ENCODE measurements at places on chromosomes 13 and 19. TPM values are rescaled to one million over a fixed set of nuclear protein-coding genes. Genes with fewer than 3 reads are reported as not detected.

- no peak for DNase-seq
Observed at GRCh38 chr13:109649713-109650112, 136.7 kb downstream of the IRS2 start.

- no peak for DNase-seq
Observed at GRCh38 chr13:107238262-107238981, 670.5 kb upstream of the ARGLU1 start.

GRCh38 chr13:53311561-53311960 is 282.9 kb downstream of the OLFM4 start:
- no peak for DNase-seq

DNA sequence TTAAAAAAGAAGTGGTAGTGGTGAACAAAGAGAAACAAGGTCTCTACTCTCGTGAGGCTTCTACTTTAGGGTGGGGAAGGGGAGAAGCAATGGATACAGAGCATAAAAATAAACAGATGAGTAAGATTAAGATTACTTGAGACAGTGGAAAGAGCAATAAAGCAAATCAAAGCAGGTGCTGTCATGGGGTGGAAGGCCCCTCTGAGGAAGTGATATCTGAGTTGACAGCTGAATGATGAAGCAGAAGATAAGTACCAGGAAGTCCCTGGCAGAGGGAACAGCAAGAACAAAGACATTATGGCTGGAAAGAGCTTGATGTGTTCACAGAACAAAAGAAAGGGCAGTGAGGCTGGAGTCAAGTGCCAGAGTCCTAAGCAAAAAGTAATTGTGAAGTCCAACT is 221.8 kb downstream of the ENOX1 start:
- DNase-seq, result no peak

- DNase-seq, result peak; percentile 16
Observed at GRCh38 chr19:14333101-14333871, 48.0 kb upstream of the ADGRE5 start.

GRCh38 chr13:38141792-38142191 is 207.9 kb upstream of the UFM1 start:
- no peak for DNase-seq

- no peak for DNase-seq
Observed at GRCh38 chr19:47093841-47094240, 19.7 kb downstream of the ZC3H4 start.

DNA sequence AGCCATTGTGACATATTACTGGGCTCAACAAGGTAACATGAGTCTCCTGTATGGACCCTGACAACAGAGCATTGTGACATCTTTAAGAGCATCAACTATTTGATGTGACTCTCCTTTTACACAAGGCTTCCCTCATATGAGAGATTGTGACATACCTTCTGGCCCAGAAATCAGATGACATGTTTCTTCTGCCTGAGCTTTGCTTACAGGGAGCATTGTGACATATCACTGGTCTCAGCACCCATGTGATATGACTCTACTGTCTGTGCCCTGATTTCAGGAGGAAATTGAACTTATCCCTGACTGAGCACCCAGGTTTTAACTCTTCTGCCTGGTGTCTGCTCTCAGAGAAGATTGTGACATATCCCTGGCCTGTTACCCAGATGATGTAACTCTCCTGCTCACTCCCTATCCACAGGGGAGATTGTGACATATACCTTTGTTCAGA is 15.9 kb upstream of the ZNF681 start:
- no peak for DNase-seq

- no peak for DNase-seq
Observed at GRCh38 chr19:30570194-30570593, 198.0 kb downstream of the ZNF536 start.

DNA sequence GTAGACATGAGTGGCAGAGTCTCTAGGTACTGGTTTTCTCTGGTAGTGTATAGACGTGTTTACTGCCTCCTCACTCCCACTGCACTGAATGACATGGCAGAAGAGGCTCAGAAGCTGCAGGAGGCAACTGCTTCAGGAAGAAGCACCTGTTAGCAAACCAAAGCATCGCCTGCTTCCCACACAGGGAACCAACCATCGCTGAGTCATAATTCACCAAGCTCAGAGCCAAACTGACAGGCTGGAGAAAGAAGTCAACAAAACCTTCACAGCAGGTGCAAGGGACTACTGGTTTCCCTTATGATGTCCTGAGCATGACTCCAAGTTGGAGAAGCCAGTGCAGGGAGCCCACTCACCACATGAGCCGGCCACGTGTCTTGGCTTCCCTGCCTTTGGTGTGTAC is 69.8 kb downstream of the KCTD12 start:
- DNase-seq, result no peak

DNA sequence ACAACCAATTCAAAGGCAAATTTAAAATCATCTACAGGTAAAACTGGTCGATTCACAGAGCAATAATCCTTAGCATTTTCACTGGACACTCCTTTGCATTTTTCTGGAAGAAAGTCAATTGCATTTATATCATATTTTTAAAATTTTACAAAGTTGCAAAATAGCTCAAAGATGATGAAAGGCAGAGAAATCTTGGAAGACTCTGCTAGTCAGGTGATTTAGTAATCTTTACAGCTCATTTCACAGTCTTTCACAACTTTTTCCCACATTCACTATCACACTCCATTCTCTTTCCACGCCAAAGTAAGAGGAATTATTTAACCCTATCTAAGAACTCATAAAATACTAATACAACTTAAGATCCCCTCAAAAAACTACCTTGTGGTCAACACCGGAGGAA is 1063.8 kb downstream of the EFNB2 start:
- DNase-seq, result no peak

DNA sequence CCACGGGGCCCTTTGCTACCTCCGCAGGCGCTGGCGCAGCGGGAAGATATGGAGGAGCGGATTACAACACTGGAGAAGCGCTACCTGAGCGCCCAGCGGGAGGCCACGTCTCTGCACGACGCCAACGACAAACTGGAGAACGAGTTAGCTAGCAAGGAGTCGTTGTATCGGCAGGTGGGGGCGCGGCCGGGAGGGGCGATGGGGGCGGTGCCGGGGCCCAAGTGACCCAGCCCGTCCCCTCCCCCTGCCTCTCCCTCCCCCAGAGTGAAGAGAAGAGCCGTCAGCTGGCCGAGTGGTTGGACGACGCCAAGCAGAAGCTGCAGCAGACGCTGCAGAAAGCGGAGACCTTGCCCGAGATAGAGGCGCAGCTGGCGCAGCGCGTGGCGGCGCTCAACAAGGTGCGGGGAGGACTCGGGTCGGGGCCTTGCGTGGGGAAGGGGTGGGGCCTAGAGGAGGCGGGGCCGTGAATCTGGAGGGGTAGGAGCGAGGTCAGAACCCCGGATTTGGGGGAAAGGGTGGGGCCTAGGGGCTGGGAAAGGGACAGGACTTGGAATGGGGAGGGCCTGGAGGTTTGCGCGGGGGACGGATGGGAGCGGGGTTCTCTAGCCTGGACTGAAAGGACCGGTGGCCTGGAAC is 13.7 kb downstream of the PPFIA3 start:
- no peak for DNase-seq

GRCh38 chr13:87259479-87260083 is 411.6 kb upstream of the SLITRK5 start:
- no peak for DNase-seq

DNA sequence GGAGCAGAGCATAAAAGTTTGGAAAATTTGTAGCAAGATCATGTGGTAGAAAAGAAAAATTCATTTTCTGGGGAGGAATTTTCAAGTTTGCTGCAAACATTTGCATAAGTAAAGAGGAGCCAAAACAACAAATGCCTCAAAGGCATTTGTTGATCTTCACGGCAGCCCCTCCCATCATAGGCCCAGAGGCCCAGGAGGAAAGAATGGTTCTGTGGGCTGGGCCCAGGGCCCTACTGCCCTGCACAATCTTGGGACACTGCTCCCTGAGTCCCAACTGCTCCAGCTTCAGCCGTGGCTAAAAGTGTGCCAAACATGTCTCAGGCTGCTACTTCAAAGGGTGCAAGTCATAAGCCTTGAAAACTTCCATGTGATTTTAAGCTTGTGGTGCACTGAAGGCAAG is 11.3 kb downstream of the LGALS13 start:
- DNase-seq, result no peak

- DNase-seq, result no peak
Observed at GRCh38 chr13:28046981-28047380, 53.4 kb downstream of the FLT3 start.

GRCh38 chr13:88628882-88629281 is 957.7 kb downstream of the SLITRK5 start:
- no peak for DNase-seq

DNA sequence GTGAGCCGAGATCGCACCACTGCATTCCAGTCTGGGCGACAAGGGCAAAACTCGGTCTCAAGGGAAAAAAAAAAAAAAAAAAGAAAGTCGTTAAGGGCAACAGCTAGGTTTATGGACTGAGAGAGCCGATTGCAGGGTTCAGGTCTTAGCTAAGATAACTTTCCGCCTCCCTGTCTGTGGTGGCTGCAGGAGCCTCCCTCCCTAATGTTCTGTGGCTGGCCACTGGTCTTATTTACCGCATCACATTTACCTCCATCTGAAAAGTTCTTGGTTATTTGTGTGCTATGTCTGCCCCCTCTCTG is 722 bp upstream of the CRTC1 start:
- DNase-seq, result no peak

DNA sequence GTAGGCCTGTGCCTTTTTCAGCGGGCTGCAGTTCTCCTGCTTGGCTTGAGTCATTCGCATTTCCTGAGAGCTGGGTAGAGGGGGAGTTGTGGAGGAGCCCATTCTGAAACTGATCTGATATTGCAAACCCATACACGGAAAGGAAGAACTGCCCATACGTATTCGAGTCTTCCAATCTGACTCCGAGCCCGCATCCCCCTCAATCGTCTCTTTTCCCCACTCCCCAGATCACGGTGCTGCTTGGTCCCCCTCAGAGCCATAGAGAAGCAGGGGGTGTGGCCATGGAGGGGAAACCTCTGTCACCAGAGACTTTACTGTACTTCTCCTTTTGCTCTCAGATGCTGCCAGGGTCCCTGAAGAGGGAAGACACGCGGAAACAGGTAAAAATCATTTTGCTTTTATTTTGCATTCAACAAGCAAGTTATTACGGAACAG is at the start of gene CD22:
CD22 (plus strand) TSS at position 337 of the 435 bp plus-strand sequence. CDS start 2,854 bp downstream, outside the sequence.
- no peak for DNase-seq

- no peak for DNase-seq
Observed at GRCh38 chr13:111518161-111518792, 197.8 kb downstream of the TEX29 start.

GRCh38 chr19:16824658-16825311 is 4.4 kb upstream of the SIN3B start:
- no peak for DNase-seq

GRCh38 chr19:13817018-13817614 is 21.9 kb downstream of the ZSWIM4 start:
- no peak for DNase-seq

GRCh38 chr13:99639126-99639525 is 137.9 kb downstream of the TM9SF2 start:
- DNase-seq, result no peak

DNA sequence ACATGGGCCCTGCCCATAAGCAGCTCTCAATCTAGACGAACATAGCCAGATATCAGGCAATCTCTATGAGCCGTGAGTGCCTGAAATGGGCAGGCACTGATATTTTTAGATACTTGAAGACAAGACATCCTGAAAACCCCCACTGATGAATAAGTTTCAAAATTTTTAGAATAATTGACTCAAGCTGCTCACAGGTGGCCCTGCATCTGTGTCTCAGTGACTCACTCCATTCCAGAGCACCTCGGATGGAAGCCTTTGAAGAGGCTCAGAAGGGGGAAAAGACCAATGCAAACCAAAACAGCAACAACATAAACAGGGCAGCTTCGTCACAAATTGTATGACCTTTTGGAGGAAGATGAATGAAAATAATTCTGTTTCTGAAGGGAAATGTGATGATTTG is 42.8 kb upstream of the SLC46A3 start:
- no peak for DNase-seq

DNA sequence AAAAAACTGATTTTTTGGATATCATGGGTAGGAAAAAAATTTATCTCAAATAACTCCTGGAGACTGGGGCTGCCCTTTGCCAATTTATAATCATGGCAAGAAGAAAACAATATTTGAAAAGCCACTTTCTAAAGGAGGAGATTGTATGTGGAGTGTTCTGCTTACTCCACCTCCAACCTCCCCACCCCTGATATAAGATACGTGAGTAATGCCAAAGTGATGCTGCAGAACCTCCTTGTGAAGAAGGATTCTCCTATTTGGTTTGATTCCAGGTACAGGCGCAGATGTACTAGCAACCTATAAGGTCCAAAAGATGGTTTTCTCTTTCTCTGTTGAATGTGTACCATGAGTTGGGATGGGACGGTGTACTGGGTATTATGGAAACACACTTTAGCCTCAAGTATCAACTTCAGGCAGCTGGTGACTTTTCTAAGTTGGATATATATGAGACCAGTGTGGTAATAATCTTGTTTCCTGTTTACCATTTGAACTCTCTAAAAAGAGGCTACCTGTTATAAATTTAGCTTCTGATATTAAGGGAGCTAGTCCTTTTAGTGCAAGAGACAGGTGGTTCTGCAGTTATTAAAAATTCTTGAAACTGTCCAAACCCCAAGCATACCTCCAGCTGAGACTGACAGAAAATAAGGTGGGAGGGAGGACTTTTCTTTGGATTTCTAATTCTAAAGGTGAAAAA is 724.0 kb upstream of the MIR17HG start:
- DNase-seq, result no peak

DNA sequence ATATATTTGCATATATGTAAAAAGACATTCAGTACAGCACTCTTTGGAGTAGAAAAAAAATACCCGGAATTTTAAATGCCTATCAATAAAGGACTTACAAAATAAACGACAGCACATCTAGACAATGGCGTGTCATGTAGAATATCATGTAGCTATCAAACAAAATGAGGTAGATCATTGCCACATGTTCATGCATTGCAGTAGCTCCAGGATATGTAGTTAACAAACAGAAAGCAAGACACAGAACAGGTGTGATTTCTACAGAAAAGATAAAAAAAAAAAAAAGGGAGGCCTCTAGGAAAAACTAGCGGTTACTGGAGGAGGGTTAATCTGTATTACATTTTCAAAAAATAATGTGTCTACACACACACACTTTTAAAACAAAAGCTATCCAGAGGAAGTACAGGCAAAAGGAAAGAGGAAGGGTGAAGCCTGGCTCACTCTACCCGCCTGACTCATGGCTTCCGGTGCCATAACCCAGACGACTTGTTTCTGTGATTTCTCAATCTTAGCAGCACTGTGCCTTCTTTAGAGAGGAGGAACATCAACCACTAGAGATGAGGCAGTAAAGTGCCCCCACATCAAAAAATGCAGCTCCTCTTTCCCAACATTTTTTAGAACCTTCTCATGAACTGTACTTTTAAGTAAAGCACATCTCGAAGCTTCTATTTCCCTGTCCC is 6.9 kb downstream of the KCTD12 start:
- peak; percentile 60 for DNase-seq

SIGLECL1 gene
- not detected for total RNA-seq

DACT3 gene
- 13.2 TPM for total RNA-seq

SSC5D gene
- 4.6 TPM for total RNA-seq

ENOX1 gene
- 7.1 TPM for total RNA-seq

FCER2 gene
- 1.0 TPM for total RNA-seq

PPP5C gene
- 75.6 TPM for total RNA-seq

PABPC3 gene
- total RNA-seq, result 0.09 TPM

PDCD2L gene
- total RNA-seq, result 9.7 TPM

SPRYD7 gene
- total RNA-seq, result 10.5 TPM

NLRP5 gene
- total RNA-seq, result not detected

VMAC gene
- 2.0 TPM for total RNA-seq

NTN5 gene
- 0.68 TPM for total RNA-seq

HIF3A gene
- 22.7 TPM for total RNA-seq

RASIP1 gene
- total RNA-seq, result 15.2 TPM

FAM174C gene
- 13.9 TPM for total RNA-seq

DPF1 gene
- total RNA-seq, result 0.72 TPM

ZNF763 gene
- 3.6 TPM for total RNA-seq

B3GNT8 gene
- 6.7 TPM for total RNA-seq

FUT2 gene
- total RNA-seq, result not detected

KLK3 gene
- total RNA-seq, result not detected

Data from heart right ventricle (tissue), 16 donors.